Activated CD8-positive, alpha-beta T cell treated with anti-CD3 and anti-CD28 coated beads, Interleukin-2, amount 10 ng/mL, durations not matched to agents 7 days and 5 days (primary cell): ENCODE measurements at places on chromosomes 7 and 10. TPM values are rescaled to one million over a fixed set of nuclear protein-coding genes. Genes with fewer than 3 reads are reported as not detected.

DNA sequence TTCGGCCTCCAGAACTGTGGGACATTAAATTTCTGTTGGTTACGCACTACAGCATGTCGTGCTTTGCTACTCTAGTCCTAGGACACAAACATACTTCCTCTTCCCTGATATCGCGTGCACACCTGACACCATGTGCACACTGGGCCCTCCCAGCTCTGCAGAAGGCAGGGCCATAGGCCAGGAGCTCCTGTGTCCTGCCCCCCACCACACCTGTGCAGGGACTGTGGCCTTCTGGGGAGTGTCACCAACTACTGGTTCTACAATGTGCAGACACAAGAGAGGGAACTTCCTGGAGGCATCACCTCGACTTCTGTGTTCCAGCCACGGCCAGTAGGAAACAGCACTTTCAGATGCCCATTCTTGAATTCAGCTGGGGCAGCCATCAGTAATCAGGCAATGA lies 646.4 kb upstream of the MGMT start:
- DNase-seq, result no peak

DNA sequence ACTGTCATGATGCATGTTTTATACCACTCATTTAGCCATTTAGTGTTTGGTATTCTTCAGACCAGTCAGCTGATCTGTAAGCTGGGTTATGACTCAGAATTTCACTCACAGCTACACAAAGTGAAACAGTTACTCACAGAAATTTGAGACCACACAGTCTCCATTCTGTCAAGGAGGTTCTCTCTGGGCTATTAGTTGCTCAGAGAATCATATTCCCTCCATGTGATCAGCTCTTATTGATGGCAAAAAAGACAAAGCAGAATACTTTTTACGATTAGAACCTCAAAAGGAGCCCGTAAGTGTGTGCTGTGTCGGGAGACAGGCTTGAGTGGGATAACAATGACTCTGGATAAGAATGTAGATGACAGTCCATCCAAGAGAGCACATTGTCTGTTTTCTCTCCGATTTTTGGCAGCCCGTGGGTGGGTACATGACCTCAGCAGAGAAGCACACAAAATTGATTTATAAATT lies 277.6 kb upstream of the SORCS1 start:
- no peak for DNase-seq

SEC23IP gene
- 53.8 TPM for total RNA-seq

CDC14C gene
- total RNA-seq, result not detected

GRCh38 chr10:77936697-77937567 lies 10.4 kb upstream of the DLG5 start:
- no peak for DNase-seq
